ENCODE measurements at places on chromosomes 11 and 22. TPM values are rescaled to one million over a fixed set of nuclear protein-coding genes. Genes with fewer than 3 reads are reported as not detected.

GRCh38 chr11:131980888-131981668, 610.7 kb downstream of the NTM start:
- H3K27me3 ChIP-seq, result no peaks in the 10 kb centered on the region
- no peak for DNase-seq
- no peak overlapping the region for H3K27ac ChIP-seq
- no peaks in the 10 kb centered on the region for H3K4me1 ChIP-seq

- no peak overlapping the region for H3K4me3 ChIP-seq
- H3K27ac ChIP-seq, result no peak overlapping the region
- H3K27me3 ChIP-seq, result no peaks in the 10 kb centered on the region
Measured at GRCh38 chr11:72380132-72380503, 54.2 kb downstream of the CLPB start.

DNA sequence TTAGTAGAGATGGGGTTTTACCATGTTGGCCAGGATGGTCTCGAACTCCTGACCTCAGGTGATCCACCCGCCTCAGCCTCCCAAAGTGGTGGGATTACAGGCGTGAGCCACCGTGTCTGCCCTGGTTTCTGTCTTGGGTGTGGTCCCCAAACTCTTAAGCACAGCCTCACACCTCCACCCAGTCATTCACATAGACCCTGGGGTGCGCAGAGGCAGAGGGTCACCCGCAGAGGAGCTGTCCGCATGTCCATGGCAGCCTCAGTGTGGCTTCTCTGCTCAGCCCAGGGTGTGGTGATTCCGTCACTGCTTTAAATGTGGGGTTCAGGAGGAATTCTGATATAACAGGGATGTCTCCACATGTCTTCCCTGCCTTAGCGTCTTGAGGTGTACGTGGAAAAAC, 48.5 kb upstream of the PRODH start:
- no peak for DNase-seq
- no peaks in the 10 kb centered on the region for H3K36me3 ChIP-seq
- no peak overlapping the region for H3K4me3 ChIP-seq
- no peaks in the 10 kb centered on the region for H3K4me1 ChIP-seq
- no peaks in the 10 kb centered on the region for H3K27me3 ChIP-seq

DNA sequence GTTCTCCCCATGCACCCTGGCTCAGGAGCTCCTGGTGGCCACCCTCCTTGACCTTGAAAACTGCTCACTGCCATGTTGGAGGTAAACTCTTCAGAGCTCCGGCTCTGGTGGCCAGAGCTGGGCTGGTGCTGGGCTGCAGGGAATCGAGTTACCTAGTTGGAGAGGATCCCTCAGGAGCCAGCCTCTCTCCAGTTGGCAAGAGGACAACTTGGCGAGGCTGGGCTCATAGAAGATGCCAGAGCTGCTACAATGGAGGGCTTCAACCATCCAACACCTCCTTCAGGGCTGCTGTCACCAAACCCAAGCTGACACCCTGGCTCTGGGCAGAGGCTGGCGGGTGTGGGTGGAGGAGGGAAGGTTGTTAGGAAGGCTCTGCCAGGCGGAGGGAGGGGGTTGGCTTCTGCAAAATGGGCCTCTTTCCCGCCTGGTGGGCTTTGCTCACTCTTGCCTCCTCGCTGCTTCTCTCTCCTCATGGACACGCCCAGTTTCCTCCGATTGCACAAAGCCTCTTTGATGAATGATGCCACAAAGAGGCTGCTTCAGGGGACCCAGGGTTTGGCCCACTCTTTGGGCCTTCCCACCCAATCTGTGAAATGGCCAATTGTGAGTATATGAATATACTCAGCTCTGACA, 53.1 kb downstream of the THAP12 start:
- H3K27me3 ChIP-seq, result peaks cover 4% of the 10 kb centered on the region
- H3K36me3 ChIP-seq, result no peaks in the 10 kb centered on the region
- DNase-seq, result no peak
- no peaks in the 10 kb centered on the region for H3K4me1 ChIP-seq
- no peak overlapping the region for H3K27ac ChIP-seq

DNA sequence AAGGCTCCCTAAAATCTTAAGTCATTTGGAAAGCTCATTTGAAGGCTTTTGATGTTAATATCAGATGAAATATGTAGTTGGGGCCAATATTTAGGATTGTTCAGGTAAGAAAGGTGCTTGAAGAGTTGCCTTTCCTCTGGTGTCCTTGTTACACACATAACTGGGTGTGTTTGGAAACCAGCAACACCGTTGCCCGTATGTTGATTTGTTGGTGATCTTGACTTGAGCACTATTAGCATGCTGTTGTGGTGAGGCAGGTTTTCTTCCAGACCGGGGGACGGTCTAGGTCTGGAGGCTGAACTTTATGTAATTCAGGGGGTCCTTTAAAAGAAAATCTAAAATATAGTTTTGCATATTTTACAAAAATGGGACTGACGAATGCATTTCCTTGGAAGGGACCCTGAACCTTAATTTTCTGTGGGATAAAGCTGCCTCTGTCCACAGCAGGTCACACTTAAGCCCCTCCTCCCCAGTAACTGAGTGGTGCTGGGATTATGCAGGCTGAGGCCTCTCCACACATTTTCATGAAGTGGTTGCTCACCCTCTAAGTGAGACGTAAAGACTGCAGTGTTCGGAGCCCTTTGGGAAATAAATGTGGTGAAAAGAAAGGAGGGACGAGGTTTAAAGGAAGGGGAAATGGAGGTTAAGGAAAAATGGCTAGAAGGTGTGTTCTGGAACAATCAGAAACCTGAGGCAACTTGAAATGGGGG, 1.8 kb downstream of the YWHAH start:
- H3K4me3 ChIP-seq, result peak overlapping the region; percentile 96
- H3K36me3 ChIP-seq, result peaks cover 3% of the 10 kb centered on the region
- peak; percentile 27 for DNase-seq
- H3K27me3 ChIP-seq, result no peaks in the 10 kb centered on the region
- H3K27ac ChIP-seq, result peak overlapping the region; percentile 74
- peaks cover 24% of the 10 kb centered on the region for H3K4me1 ChIP-seq

DNA sequence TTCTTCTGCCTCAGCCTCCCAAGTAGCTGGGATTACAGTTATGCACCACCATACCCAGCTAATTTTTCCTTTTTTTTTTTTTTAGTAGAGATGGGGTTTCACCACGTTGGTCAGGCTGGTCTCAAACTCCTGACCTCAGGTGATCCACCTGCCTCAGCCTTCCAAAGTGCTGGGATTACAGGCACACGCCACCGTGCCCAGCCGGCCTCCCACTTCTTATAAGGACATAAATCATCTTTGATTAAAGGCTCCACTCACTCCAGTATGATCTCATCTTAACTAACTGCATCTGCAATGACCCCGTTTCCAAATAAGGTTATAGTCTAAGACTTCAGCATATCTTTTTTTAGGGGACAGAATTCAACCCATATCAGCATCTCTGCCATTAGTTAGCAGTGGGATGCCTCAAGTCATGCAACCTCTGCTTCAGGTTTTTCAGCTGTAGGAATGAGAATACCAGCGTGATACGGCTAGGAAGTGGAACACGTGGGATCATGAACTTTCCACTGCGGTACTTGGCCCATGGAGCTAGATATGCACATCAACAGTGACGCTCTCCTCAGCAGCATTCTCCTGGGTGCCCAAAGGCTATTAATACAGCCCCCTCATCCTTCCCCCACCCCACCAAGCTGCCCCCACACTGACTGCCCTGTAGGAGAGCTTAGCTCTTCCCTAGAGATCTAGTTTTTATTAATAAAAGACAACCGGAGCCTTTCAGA, 41.4 kb downstream of the MCHR1 start:
- no peak overlapping the region for H3K4me3 ChIP-seq
- H3K27ac ChIP-seq, result no peak overlapping the region
- no peaks in the 10 kb centered on the region for H3K4me1 ChIP-seq
- no peaks in the 10 kb centered on the region for H3K36me3 ChIP-seq
- peaks cover 3% of the 10 kb centered on the region for H3K27me3 ChIP-seq

- peak; percentile 86 for DNase-seq
- peak overlapping the region; percentile 65 for H3K27ac ChIP-seq
- H3K27me3 ChIP-seq, result no peaks in the 10 kb centered on the region
- peaks cover 64% of the 10 kb centered on the region for H3K36me3 ChIP-seq
- no peak overlapping the region for H3K4me3 ChIP-seq
- H3K4me1 ChIP-seq, result peaks cover 25% of the 10 kb centered on the region
Measured at GRCh38 chr22:36315325-36315724, 62.4 kb downstream of the APOL1 start.

- H3K36me3 ChIP-seq, result no peaks in the 10 kb centered on the region
- H3K4me3 ChIP-seq, result no peak overlapping the region
- H3K4me1 ChIP-seq, result peaks cover 26% of the 10 kb centered on the region
- no peaks in the 10 kb centered on the region for H3K27me3 ChIP-seq
Measured at GRCh38 chr11:122642472-122642922, 13.0 kb upstream of the UBASH3B start.

- no peak for DNase-seq
- peaks cover 3% of the 10 kb centered on the region for H3K4me1 ChIP-seq
- no peaks in the 10 kb centered on the region for H3K27me3 ChIP-seq
- no peak overlapping the region for H3K27ac ChIP-seq
- no peak overlapping the region for H3K4me3 ChIP-seq
- peaks cover 25% of the 10 kb centered on the region for H3K36me3 ChIP-seq
Measured at GRCh38 chr11:67302571-67303131, 679 bp upstream of the SSH3 start.

- DNase-seq, result peak; percentile 74
- H3K4me1 ChIP-seq, result no peaks in the 10 kb centered on the region
- no peak overlapping the region for H3K4me3 ChIP-seq
- H3K27me3 ChIP-seq, result no peaks in the 10 kb centered on the region
Measured at GRCh38 chr11:31487848-31488247, 21.6 kb downstream of the IMMP1L start.

- peak; percentile 11 for DNase-seq
- peaks cover 21% of the 10 kb centered on the region for H3K4me1 ChIP-seq
- no peaks in the 10 kb centered on the region for H3K27me3 ChIP-seq
- H3K4me3 ChIP-seq, result no peak overlapping the region
- no peak overlapping the region for H3K27ac ChIP-seq
- no peaks in the 10 kb centered on the region for H3K36me3 ChIP-seq
Measured at GRCh38 chr11:123587044-123587443, 67.4 kb downstream of the SCN3B start.

SGSM1 gene
- total RNA-seq, result 0.12 TPM

OR52A1 gene
- not detected for total RNA-seq

TMEM191C gene
- 1.2 TPM for total RNA-seq

GAL3ST1 gene
- total RNA-seq, result not detected

GRCh38 chr22:44919691-44920090, 90.1 kb downstream of the PHF21B start:
- no peaks in the 10 kb centered on the region for H3K4me1 ChIP-seq

UBE2L3 gene
- 83.5 TPM for total RNA-seq

TMEM25 gene
- total RNA-seq, result 18.9 TPM
